ENCODE measurements at places on chromosomes 3 and 15.

- no peak for DNase-seq
These were observed 140.1 kb upstream of the LINGO1 start for GRCh38 chr15:77772641-77773402.

GRCh38 chr3:169686874-169687273, 23.4 kb upstream of the MECOM start:
- no peak for DNase-seq

GRCh38 chr15:100457201-100457600, 71.5 kb downstream of the CERS3 start:
- no peak for DNase-seq

DNA sequence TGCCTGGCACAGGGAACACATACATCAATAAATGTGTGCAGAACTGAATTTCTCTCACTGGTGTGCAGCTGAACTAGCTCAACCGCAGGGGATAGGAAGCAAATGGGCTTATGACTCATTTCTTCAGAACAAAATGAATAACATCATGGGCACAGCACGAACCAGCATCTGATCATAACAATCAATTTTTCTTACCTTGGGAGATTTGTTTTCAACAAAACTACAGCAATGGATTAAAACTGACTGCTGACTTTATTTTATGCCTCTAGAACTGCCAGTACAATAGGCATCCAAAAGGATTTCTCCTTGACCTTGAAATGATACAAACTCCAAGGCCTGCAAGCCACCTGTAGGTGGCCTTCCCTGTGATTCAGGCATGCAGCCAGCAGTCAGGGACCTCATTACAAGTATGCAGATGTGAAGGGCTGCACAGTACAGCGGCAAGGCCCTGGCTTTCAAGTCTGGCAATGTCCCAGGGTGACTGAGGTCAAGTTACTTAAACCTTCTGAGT, 26.1 kb downstream of the TAMM41 start:
- peak; percentile 17 for DNase-seq

- DNase-seq: no peak
These were observed 56.1 kb downstream of the VGLL3 start for GRCh38 chr3:86934851-86935250.

DNA sequence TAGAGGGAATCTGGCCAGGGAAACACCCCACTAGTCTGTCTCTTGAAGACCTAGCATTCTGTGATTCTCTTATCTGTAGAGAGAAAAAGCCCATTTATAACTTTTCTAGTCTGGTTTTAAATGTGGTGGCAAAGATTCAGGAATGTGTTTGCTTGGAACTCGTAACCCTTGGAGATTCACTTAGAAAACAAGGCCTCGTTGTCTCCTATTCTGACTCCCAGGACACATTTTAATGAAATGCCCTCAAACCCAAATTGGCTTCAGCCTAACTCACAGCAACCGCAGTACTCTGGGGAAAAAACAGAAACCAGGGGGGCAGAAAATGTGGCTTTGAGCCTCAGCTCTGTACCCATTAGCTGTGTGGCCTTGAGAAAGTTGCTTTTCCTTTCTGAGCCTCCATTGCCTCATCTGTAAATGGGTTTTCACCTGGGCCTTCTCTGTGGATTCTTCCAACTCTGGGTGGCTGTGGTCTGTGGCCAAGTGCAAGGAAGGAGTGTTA, 36.5 kb downstream of the RPLP1 start:
- no peak for DNase-seq

- DNase-seq: no peak
These were observed 3.2 kb downstream of the LAMP3 start for GRCh38 chr3:183159333-183159732.

- DNase-seq: no peak
These were observed 113.4 kb downstream of the SLC49A4 start for GRCh38 chr3:122908251-122908650.

DNA sequence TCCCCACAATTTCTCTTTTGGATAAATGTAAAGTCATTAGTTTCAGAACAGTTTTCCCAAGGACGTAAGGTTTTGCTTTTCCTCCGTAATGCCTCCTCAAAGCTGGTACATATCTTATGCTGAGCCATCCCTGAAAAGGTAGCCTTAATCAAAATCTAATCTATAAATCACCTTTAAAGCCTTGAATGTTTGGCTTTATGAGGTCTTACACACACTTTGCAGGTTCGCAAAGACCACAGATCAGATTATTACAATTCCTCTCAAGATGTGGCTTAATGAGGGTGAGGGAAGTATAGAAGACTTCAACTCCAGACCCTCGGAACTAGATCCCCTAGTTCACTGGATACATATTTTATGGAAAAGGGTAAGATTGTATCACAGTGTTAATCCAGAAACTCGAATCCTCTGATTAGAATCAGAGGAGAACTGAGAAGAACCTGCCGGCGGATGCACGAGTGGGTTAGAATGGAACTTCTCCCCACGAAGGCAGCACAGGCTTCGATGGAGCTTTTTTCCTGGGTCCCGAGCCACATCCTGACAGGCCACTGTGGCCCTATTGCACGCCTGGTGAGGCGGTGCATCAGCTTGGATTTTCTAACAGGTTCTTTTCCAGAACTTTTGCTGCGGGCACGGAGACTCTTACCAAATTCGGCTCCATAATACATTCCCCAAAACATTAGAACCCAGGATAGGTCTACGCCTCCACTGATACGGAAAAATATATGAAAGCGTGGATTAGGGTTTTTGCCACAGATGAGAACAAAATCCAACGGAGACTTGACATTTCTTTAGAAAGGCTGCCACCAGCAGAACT, 1.2 kb downstream of the CTXND1 start:
- no peak for DNase-seq

- no peak for DNase-seq
These were observed 55.2 kb upstream of the FRMD4B start for GRCh38 chr3:69441040-69441439.

GRCh38 chr3:89494734-89495133, 387.3 kb downstream of the EPHA3 start:
- no peak for DNase-seq

DNA sequence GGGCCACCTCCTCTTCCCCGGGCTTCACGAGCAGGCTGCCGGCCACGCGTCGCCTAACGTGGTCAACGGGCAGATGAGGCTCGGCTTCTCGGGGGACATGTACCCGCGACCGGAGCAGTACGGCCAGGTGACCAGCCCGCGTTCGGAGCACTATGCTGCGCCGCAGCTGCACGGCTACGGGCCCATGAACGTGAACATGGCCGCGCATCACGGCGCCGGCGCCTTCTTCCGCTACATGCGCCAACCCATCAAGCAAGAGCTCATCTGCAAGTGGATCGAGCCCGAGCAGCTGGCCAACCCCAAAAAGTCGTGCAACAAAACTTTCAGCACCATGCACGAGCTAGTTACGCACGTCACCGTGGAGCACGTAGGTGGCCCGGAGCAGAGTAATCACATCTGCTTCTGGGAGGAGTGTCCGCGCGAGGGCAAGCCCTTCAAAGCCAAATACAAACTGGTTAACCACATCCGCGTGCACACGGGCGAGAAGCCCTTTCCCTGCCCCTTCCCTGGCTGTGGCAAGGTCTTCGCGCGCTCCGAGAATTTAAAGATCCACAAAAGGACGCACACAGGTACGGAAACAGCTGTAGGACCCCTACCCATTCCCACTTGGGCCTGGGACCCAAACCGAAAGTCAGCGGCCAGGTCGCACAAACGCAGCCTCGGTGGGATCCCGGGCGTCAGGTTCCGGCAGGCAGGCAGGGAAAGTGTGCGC, 1.5 kb downstream of the ZIC1 start:
- peak; percentile 79 for DNase-seq

- peak; percentile 7 for DNase-seq
These were observed 131.3 kb upstream of the SNRPN start for GRCh38 chr15:24823473-24823872.

- DNase-seq: no peak
These were observed 2.8 kb downstream of the FURIN start for GRCh38 chr15:90871139-90871715.

DNA sequence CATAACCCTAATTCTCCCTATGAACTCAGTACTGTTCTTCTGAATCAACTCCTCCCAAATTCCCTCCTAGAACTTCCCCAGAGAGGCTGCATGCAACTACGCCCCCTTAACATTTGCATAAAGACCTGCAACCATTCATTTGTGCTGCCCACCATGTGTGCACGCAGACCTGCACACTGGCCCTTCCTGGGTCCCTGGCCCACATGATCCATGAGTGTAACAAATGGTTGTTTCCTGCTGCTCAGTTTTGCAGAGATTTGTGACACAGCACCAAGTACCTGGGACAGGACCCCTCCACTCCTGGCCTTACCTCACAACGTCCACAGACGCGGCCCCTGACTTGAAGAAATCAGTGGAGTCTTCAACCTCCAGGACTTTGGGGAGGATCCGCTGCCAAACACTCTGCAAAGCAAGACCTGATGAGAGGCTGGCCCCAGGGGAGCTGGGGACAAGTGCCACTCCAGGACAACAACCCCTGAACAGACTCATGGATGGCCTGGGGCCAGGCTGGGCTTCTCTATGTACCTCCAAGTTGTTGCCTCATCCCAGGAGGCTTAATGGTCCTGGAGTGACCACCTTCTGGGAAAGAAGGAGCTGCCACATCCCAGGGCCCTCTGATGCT, 33.8 kb downstream of the ALDH1L1 start:
- no peak for DNase-seq

DNA sequence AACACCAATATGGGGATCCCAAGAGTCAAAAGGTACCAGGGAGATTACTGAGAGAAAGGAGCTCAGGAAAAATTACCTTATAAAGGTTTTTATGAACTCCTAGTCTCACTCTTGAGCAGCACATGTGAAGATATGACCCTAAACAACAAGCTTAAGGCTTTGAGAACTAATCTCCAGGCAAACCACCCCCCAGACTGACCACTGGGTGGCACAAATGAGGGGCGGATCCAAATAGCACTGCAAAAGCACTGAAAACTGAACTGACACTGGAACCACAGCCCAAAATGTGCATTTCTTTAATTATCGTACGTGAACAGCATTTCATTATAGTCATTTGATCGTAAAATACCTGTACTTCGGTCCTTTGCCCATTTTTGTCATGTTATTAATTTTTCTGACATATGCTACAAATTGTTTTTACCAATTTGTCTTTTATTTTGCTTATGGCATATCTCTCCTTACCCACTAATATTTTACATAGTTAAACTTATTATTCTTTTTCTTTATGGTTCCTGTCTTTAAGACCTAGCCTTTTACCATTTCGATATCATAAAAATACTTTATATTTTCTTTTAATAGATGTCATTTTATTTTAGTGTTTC, 31.5 kb upstream of the TFDP2 start:
- peak; percentile 32 for DNase-seq

GRCh38 chr15:40999190-40999589, 45.9 kb downstream of the CHAC1 start:
- peak; percentile 26 for DNase-seq

GRCh38 chr3:157692468-157692867, 189.3 kb upstream of the VEPH1 start:
- no peak for DNase-seq

DNA sequence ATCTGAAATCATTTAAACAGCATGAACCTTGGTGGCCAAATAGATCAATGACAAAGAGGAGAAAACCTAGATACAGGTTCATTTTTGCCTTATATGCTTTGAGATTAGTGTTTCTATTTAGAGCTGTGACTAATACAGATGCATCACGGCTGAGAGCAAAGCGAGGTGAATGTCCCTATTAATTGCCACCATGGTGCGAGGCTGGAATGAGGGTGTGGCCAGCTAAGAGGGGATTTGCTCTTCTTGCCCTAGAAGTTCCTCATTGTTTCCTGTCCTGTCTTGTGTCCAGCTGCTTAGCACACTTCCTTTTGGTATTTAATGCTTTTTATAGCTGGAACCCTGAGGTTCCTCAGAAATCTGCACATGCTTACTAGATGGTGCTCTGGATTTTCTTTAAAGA, 339.1 kb upstream of the RGMA start:
- DNase-seq: peak; percentile 50

- DNase-seq: no peak
These were observed 1.0 kb downstream of the TMCC1 start for GRCh38 chr3:129892486-129892856.

- DNase-seq: peak; percentile 87
These were observed 58.3 kb upstream of the TRAK1 start for GRCh38 chr3:42032693-42033349.

- DNase-seq: peak; percentile 48
These were observed 222.3 kb upstream of the EIF1B start for GRCh38 chr3:40086890-40087883.

Data from fibroblast of skin of back (primary cell).